PC-9 (cell line): ENCODE measurements at places on chromosomes 2 and 18. TPM values are rescaled to one million over a fixed set of nuclear protein-coding genes. Genes with fewer than 3 reads are reported as not detected.

- no peaks in the 10 kb centered on the region for H3K36me3 ChIP-seq
- H3K27me3 ChIP-seq, result peaks cover 47% of the 10 kb centered on the region; the same call in 1 of the 2 replicates
- H3K4me3 ChIP-seq, result no peak overlapping the region
- H3K4me1 ChIP-seq, result no peaks in the 10 kb centered on the region
- no peak overlapping the region for H3K27ac ChIP-seq
Observed at GRCh38 chr2:236536727-236537398, 32.8 kb upstream of the ACKR3 start.

- no peak for DNase-seq
- H3K4me3 ChIP-seq, result no peak overlapping the region
- H3K4me1 ChIP-seq, result no peaks in the 10 kb centered on the region
Observed at GRCh38 chr2:6454286-6454990, 411.3 kb downstream of the CMPK2 start.

- no peaks in the 10 kb centered on the region for H3K27me3 ChIP-seq
- no peaks in the 10 kb centered on the region for H3K36me3 ChIP-seq
- no peak for DNase-seq
- no peak overlapping the region for H3K4me3 ChIP-seq
- H3K27ac ChIP-seq, result no peak overlapping the region
- H3K4me1 ChIP-seq, result no peaks in the 10 kb centered on the region
Observed at GRCh38 chr18:38752430-38752829, 1186.8 kb upstream of the CELF4 start.

Gene CCDC93
- total RNA-seq, result 29.7 and 31.3 TPM in 2 replicates

DNA sequence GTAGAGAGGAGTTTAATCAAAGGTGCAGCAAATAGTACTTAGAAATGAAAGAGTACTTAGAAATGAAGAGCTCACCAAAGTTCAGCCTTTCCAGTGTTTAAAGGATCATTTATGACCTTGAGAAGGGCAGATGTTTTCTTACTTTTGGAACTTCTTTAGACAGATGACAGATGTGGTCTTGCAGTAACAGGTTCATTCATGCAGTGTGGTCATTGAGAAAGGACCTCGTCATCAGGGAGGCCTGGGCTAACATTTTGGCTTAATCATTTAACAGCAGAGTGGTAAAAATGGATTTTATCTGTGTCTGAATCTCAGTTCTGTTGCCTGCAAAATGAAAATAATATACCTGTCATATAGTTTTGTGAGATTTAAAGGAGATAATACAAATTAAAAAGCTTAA lies 75.1 kb upstream of the NT5C1B start:
- no peaks in the 10 kb centered on the region for H3K27me3 ChIP-seq
- no peak overlapping the region for H3K4me3 ChIP-seq
- H3K4me1 ChIP-seq, result no peaks in the 10 kb centered on the region
- H3K36me3 ChIP-seq, result no peaks in the 10 kb centered on the region
